Activated CD8-positive, alpha-beta memory T cell treated with anti-CD3 and anti-CD28 coated beads for 4 hours (primary cell): ENCODE measurements at places on chromosomes 12 and 14.

DNA sequence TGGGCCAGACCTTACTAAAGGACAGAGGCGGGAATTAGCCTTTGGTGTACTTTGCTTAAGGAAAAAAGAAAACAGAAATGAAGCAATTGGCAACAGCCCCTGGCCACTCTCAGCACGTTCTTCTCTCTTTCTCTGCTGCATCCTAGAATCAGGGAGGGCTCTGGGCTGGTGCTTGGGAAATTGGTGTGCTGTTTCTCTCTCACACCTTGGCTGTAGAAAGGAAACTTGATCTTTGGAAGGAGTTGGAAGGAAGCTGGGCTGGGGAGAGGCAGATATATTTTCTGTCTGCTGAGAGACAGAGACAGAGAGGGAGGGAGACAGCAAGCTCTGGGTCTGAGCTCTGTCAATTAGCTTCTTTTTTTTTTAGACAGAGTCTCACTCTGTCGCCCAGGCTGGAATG is 27.4 kb downstream of the NOS1 start:
- DNase-seq, result no peak

DNA sequence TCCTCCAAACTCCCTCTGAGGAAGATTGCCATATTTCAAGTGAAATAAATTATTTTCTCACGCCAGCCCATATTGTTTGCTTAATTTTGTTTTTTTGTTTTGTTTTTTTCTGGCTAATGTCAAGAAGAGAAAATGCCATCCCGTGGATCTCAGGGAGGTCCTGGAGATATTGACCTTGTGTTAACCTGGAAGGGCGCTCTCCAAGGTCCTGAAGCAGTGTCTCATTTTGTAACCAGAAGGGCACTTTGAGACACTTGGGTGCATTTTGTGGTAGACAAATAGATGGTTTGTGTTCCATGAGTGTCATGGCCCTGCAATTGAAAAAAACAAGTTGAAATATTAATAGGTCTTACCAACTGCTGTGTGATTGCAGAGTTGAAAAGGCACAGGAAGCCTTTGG is 268.9 kb downstream of the SUDS3 start:
- DNase-seq, result no peak

GRCh38 chr14:88296351-88296750 is 26.7 kb downstream of the KCNK10 start:
- DNase-seq, result no peak

DNA sequence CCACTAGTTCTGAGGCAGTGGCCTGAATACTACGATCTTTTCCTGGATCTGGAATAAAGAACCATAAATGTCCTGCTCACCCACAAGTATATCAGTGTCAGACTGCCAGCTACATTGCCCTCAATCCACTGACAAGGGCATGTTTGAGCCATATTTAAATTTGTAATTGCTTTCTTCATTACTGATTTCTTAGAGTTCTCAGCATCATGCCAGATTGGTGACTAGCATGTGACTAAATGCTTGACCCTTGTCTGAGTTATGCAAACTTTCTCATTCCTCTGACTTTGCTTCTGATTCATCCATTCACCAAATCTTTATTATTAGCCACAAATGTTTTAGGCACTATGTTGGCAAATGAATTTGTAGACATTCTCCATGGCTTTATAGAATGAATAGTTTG is 143.6 kb upstream of the SLC16A7 start:
- DNase-seq, result no peak

DNA sequence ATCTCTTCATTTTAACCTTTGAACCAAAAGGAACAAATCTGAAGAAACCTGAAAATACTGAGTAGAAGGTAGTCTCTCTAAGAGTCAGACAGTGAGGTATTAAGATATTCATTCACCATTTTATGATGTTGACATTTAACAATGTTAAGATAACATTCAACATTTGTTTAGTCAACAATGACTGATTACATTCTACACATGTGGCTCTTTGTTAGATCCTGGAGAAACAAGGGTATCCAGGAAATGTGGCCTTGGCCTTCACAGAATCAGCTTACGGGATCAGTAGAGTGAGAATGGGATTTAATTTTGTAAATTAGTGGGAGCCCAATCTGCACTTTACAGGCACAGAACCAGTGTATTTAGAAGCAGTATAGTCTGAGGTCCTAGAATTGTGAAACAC is 355.5 kb downstream of the KCNH5 start:
- no peak for DNase-seq

DNA sequence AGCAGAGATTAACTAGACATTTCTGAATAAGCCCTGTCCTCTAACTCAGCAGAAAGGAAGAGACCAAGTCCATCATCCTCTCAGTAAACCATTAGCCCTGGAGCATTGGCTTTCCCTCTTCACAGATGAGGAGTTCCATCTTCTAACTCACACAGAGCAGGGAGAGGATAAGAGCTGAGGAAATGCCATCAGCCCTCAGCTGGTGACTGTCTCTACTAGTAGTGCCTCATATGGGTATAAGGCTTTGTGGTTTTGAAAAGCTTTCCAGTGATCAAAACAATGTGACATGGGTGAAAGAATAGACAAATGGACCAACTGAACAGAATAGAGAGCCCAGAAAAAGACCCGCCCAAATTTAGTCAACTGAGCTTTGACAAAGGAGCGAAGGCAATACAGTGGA is 197.2 kb upstream of the NUDT4 start:
- DNase-seq, result no peak

GRCh38 chr12:57235017-57235727 is 5.7 kb downstream of the SHMT2 start:
- no peak for DNase-seq

DNA sequence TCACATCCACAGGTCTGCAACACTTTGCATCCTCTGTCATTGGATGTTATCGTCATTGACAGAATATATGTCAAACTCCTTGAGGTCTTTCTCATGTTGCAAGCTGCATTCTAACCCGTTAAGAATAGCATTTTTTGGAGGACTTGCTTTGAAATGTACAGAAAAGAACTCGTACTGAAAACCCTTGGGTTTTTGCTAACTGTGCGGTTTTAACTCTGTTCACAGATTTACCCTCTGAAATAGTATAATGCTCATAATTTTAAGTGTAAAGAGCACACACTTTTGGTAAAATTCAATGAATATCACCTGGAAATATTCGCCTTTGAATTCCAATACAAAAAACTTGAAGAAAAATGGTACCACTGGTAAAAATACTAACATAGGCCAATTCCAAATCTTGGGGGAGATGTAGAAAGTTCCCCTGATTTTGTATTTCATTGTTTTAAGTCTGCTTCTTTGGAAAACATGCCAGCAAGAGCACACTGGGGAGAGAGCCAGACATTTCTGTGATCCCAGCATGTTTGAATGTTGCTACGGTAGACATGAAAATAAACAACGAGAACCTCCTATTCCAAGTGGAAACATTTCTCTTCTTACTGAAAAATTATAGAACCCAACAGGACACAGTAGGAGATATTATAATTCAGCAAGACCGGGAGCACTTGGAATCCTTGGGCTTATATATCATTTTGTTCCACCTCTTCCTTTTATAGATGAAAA is 446.0 kb downstream of the AEBP2 start:
- no peak for DNase-seq
